ENCODE measurements at places on chromosomes 12 and 14.

- DNase-seq = no peak
Measured at GRCh38 chr14:32230695-32231280, 27.7 kb upstream of the RNU6-8 start.

GRCh38 chr12:94228488-94228907 lies 80.1 kb downstream of the PLXNC1 start:
- DNase-seq = no peak

DNA sequence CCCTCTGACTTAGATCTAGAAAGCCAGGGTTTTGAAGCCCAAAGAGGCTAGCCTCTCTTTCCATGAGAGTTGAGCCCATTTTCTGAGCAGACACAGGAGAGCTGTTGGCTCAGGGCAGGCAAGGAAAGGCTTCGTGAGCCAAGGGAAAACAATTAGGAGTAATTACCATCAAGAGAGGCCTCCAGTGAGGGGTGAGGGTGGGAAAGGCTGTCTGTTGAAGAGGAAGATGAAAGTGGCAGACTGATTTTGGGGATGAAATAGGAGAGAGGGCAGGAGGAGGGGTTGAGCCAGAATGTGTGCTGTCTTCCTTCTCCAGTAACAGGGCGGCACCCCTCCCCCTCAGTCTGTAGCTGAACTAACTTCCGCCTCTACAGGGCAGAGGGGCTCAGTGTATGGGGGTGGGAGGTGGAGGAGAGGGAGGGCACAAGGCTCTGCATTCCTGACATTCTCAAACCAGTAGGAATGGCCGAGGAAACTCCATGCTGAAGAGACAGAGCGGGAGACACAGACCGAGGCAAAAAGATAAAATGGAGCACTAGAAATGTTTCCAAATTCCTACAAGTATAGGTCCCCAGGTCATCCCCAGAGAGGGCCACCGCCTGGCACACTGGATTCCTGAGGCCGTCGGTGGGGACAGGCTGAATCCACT lies 33.1 kb upstream of the COL2A1 start:
- DNase-seq = no peak

GRCh38 chr14:66066981-66067776 lies 419.0 kb upstream of the CCDC196 start:
- no peak for DNase-seq

DNA sequence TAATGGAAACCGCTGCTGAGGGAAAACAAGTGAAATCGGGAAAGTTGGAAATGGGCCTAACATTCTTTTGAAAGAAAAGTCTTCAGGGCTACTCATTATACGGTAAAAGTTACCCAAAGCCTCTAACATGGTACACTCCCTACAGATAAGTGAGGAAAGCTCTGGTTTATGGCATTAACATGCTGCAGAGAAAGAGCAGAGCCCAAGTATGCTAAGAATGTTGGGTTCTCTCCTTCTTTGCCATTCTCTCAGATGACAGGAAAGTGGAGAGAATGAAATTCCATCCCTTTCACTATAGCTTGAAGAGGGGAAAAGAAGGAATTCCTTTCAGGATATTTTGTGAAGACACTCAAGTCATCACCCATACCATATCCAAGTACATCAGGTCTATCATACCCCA lies 348.0 kb downstream of the SEC23A start:
- DNase-seq = no peak

Data from stimulated activated effector memory CD8-positive, alpha-beta T cell treated with anti-CD3 and anti-CD28 coated beads, Interleukin-12 subunit alpha, Interleukin-12 subunit beta, amount 100 ng/mL, for 72 hours (primary cell).